NCI-H510A (cell line): ENCODE measurements at places on chromosomes 1 and 21.

DNA sequence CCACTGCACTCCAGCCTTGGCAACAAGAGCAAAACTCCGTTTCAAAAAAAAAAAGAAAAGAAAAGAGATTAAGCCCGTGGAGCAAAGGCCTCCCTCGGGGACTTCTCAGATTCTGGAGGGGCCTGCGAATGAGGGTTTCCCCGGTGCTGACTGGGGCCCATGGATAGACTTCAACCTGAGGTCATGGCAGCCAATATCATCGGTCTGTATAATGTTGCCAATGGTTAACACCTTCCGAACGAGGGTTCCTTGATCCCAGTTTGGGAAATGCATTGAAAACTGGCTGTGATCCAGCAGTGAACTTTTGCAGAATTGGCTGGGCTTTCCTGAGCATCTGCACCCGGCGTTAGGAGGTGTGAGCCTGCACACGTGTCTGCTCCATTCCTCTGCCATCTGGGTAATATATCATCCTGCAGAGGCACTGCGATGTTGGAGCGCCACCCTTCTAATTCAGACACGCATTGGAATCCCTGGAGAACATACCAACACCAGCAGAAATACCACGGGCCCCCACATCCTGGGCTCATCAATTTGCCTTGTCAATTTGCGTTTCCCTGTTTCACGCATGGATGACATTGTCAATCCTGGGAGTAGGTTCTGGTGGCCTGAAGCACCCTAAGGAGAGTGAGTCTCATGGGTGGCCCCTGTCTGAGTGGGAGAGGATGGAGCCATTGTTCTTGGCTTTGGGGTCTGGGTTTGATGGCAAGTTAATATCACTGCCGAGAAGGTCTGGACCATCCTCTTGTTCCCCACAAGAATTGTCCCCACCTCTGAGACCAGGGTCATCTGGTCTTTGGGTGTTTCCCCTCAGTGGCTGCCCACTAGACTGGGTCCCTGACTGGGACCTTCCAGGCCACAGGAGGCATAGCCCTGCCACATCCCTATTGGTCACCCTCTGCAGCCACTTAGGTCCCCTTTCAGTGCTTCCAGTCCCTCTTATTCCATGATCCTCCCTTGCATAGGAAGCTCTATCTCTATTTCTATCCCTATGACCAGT lies 441.0 kb downstream of the PTPRU start:
- DNase-seq = no peak

DNA sequence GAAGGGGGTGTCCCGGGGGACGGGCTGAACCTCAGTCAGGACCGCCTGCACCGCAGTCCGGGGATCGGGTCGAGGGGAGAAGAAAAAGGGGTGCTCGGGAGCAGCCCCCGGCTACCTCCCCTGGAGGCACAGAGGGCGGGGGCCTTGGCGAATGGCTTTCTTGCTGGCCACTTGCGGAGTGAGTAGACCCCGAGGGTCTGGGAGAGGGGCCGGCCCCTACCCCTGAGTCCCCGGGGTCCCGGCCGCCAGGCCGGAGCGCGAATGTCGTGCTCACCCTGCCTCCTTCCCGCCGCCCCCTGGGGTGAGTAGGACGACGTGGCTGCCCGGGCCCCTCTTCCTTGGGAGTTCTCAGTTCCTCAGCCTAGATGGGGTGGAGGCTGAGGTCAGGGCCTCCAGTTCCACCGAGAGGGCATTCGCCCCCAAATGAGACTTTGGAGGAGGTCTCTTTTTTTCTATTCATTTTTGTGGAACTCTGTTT lies 113.0 kb downstream of the OSBPL9 start:
- no peak for DNase-seq

DNA sequence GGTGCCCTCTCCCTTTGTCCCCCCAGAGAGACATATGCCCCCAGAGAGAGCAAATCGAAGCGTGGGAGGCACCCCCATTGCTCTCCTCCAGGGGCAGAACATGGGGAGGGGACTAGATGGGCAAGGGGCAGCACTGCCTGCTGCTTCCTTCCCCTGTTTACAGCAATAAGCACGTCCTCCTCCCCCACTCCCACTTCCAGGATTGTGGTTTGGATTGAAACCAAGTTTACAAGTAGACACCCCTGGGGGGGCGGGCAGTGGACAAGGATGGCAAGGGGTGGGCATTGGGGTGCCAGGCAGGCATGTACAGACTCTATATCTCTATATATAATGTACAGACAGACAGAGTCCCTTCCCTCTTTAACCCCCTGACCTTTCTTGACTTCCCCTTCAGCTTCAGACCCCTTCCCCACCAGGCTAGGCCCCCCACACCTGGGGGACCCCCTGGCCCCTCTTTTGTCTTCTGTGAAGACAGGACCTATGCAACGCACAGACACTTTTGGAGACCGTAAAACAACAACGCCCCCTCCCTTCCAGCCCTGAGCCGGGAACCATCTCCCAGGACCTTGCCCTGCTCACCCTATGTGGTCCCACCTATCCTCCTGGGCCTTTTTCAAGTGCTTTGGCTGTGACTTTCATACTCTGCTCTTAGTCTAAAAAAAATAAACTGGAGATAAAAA lies 8.4 kb downstream of the EFNA3 start:
- no peak for DNase-seq

- no peak for DNase-seq
These were observed 35.4 kb upstream of the BCL10 start for GRCh38 chr1:85311818-85312217.

- no peak for DNase-seq
These were observed 3.5 kb upstream of the MRPL55 start for GRCh38 chr1:228112617-228113016.

DNA sequence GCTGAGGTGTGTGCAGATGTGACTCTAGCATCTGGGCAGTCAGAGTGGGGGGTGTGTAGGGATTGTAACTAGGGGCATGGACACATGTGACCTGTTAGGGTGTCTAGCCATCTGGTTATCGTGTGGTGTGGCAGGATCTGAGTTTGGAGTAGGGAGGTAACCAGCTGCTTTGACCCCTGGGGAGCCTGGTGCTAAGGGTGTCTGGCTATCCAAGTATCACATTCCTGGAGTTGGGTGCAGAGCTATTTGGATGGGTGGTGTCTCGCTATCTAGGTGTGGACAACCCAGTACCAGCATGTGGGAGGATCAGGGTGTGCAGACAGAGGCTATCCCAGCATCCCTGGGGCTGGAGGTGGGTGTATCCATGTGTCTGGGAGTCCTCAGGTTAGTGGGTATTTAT lies 4.7 kb downstream of the PTPRU start:
- no peak for DNase-seq

DNA sequence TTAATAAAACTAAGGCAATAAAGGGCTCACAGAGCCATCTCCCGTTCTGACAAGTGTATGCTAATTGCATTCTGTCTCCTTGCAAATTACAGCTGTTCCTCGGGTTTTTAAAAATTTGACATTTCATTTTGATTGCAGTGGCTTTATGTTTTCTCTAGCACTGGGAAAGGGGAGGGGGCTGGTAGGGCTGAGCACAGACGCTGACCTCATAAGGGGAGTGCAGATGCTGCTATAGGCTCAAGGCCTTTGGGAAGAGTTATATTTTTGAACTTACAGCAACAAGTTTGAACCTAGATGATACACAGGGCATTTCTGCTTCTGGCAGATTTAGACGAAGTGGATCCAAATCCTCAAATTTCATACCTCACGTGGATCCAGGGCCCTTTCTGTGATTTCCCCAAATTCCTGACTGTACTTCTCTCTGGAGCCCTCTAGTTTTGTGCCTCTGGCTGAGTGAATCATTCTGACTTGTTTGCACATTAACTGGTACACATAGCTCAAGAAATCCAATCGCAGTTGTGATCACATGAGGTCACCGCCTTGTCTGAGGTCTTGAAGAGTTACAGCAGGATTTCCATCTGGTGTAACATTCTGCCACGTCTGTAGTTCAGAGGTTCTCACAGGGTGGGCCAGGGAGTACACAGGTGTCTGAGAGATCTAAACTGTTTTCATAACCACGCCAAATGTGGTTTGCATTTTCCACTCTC lies 230.3 kb downstream of the C1orf94 start:
- no peak for DNase-seq

GRCh38 chr1:2535455-2535854 lies 5.4 kb upstream of the HES5 start:
- DNase-seq = no peak

DNA sequence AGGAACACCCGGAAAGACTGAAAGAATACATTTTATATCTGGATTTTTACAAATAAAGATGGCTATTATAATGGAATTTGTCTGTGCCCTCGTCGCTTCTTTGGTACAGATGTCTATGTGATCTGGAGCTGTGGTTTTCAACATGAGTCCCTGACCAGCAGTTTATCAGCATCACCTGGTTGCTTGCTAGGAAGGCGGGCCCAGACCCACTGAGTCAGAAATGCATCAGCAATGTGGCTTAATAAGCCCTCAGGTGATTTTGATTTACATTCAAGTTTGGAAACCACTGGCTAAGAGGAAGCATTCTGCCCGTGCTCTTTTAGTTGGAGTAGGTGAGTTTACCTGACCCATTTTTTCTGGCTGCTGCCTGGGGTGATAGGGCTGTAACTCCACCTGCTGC lies 31.7 kb downstream of the ATP1A1 start:
- no peak for DNase-seq

GRCh38 chr21:22421416-22422180 lies 1423.4 kb downstream of the NCAM2 start:
- no peak for DNase-seq

GRCh38 chr1:154519591-154519991 lies 17.4 kb upstream of the SHE start:
- DNase-seq = no peak

DNA sequence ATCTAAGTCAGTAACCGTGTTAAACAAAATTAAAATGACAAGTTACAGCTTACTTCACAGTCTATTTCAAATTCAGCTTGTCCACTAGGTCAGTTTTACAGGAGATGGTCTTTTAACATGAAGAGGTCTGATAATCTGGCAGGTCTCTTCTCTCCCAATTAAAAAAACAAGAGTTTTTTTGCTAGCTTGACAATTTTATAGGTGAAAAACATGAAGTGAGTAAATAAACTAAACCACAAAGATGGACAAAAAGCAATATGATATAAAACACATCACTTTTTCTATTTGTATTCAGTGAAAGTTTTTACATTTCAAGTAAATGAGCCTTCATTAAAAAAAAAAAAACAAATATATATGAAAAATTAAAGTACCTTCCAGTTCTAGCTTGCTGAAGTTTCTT lies 25.0 kb upstream of the TTC39A start:
- no peak for DNase-seq

GRCh38 chr1:211830328-211831142 lies at the start of gene LPGAT1:
Gene LPGAT1 (minus strand): TSS chr1:211830763. CDS start chr1:211829296, 1,467 bp downstream.
- DNase-seq = peak; percentile 68

GRCh38 chr1:96481409-96481808 lies 240.2 kb upstream of the PTBP2 start:
- no peak for DNase-seq

- DNase-seq = no peak
These were observed 47.6 kb downstream of the PIK3R3 start for GRCh38 chr1:46084553-46085451.

- no peak for DNase-seq
These were observed 22.4 kb upstream of the BCAR3 start for GRCh38 chr1:93704052-93704451.

GRCh38 chr1:60823151-60823550 lies 259.2 kb upstream of the NFIA start:
- no peak for DNase-seq

GRCh38 chr1:109275706-109276345 lies 7.1 kb downstream of the PSRC1 start:
- DNase-seq = no peak

DNA sequence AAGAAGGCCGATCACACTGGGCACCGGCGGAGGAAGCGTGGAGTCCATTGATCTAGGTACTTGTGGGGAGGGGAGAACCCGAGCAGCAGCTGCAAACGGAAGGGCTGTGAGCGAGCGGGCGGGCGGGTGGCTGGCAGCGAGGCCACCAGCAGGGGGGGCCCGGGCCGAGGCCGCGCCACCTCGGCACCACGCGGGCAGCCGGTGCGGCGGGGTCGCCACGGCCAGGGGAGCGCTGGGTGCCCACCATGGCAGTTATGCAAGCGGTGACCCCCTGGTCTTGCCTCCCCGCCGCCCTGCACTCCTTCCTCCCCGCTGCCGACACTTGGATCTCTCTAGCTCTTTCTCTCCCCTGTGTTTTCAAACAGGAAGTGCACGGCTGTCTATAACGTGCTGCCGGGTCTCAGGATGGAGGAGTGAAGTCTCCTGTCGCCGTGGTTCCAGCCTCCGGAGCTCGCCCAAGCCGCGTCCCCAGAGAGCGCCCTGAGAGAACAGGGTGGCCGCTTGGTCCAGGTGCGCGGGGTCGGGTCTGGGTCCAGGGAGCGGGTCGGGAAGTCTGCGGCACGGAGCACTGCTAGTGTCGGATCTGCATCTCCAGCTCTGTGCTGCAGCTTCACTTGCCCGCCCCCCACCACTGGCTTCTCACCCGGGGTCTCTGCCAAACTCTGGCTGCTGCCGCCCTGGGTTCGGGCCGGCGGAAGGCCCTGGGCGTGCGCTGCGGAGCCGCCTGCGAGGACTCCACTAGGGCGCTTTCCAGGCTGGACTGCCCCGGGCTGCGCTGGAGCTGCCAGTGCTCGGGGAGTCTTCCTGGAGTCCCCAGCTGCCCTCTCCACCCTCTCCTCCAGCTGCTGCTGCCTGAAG lies 22.7 kb downstream of the LRRC8D start:
- DNase-seq = peak; percentile 85

DNA sequence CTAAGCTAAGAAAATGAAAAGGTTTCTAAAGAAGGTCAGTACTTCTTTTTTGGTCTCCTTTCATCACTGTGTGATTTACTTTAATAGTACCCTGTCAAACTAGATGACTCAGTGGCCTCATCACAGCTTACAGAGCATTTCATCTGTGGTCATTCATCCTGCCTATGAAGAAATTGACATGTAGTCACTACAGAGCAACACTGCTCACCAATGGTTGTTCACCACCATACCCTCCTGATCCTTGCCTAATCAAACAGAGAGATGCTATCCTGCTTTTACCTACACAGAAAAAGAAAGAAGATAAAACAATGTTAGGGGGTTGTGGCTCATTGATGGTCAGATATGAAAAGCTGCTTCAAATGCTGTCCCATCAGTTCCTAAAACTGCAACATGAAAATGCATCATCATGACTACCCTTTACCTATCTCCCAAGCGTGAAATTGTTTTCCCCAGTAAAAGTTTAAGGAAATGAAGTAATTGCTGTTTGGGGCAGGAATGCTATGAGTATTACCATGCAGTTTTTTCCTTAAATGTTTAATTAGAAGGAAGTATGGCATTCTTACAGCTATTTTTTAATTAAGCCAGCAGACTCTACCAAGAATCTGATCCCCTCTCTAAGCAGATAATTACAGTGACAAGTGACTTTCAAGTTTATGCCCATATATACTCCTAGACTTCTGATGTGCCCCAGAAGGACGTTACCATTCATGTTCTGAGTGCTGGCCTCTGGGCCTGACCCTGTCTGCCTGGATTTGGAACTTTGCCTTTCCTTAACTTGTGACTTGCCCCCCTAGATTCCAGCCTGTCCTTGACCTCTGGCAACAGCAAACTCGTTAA lies 46.1 kb upstream of the FBXO28 start:
- DNase-seq = no peak

- no peak for DNase-seq
These were observed 29.5 kb downstream of the LIN9 start for GRCh38 chr1:226279498-226279897.

DNA sequence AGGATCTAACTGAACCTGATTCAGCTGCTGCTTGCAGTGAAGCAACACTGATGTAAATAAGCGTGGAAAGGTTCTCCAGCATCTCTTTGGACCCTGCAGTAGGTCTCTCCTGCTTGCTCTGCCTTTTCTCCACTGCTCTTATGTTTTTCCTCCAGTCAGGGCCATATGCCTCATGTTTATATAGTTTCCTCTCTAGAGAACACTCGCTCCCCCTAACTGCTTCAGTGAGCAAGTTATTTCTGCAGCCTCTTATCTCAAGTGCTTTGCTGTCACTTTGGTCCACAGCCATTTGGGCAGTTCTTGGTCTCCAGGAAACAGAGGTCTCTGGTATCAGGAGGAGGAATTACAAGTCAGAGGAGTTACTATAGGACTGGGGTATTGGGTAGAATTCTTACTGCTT lies 5.3 kb downstream of the PRUNE1 start:
- peak; percentile 43 for DNase-seq
